Transverse colon (tissue), 4 donors: ENCODE measurements at places on chromosomes 12 and 14. TPM values are rescaled to one million over a fixed set of nuclear protein-coding genes. Genes with fewer than 3 reads are reported as not detected.

DNA sequence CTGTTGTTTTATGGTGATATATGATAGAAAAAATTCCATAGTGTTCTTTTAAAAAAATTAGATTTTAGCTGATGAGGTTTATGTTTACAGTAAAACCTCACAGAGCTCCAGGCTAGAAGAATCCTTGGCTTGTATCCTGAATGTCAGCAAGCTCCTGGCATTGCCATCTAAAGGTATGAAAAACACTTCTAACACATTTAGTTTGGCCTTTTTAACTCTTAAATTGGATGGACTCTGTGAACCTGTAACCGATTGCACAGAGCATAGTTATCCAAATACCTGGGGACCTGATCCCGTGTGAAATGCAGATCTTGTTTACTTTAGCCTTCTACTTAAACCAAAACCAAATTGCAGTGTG is 241.1 kb upstream of the DCN start:
- H3K4me1 ChIP-seq, result peaks cover 16% of the 10 kb centered on the region
- no peak overlapping the region for H3K27ac ChIP-seq
- no peak for DNase-seq
- no peak overlapping the region for H3K4me3 ChIP-seq
- H3K27me3 ChIP-seq, result no peaks in the 10 kb centered on the region
- H3K36me3 ChIP-seq, result no peaks in the 10 kb centered on the region

GRCh38 chr12:49552014-49552413 is 13.2 kb downstream of the KCNH3 start:
- no peak overlapping the region for H3K4me3 ChIP-seq
- H3K27ac ChIP-seq, result no peak overlapping the region
- peaks cover 29% of the 10 kb centered on the region for H3K27me3 ChIP-seq
- H3K4me1 ChIP-seq, result peaks cover 11% of the 10 kb centered on the region
- DNase-seq, result no peak

DNA sequence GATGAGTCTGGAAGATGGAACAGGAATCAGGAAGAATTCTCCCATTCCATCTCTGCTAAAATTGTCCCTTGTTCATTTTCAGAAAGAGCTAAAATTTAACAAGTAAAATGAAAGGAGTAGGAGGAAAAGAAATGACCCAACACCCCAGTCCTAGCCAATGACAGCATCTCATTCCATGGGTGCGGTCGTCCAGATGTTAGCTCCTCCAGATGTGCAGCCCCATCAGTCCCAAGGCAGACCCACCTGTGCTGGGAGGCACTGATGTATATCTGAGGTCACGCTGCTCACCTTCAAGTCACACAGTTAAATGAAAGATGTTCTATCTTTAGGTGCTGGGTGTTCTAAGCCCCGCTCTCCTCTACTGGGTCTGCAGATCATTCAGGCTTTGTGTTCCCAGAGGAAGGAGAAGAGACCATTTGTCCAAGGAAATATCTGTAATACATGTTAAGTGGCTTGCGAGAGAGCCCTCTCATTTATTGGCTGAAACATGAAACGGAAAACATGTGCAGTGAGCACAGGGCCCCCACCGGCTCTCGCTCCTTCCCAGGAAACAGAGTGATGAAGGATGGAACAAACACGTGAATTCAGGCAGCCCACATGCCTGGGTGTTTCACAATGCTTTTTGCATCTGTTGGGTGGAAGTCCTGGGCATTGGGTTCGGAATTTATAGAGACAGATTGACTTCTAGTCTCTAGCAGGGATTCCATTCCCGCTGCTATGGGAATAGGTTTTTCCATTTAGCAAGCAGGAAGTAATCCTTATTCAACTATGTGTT is 294.6 kb downstream of the NUAK1 start:
- no peaks in the 10 kb centered on the region for H3K27me3 ChIP-seq
- no peaks in the 10 kb centered on the region for H3K36me3 ChIP-seq
- no peak overlapping the region for H3K27ac ChIP-seq
- H3K4me3 ChIP-seq, result no peak overlapping the region
- DNase-seq, result no peak
- no peaks in the 10 kb centered on the region for H3K4me1 ChIP-seq

GRCh38 chr14:76644855-76645518 is 116.3 kb upstream of the VASH1 start:
- no peak for DNase-seq
- H3K4me1 ChIP-seq, result no peaks in the 10 kb centered on the region
- H3K27ac ChIP-seq, result no peak overlapping the region
- H3K36me3 ChIP-seq, result no peaks in the 10 kb centered on the region

Gene EML5
- 4.9 TPM for total RNA-seq

DNA sequence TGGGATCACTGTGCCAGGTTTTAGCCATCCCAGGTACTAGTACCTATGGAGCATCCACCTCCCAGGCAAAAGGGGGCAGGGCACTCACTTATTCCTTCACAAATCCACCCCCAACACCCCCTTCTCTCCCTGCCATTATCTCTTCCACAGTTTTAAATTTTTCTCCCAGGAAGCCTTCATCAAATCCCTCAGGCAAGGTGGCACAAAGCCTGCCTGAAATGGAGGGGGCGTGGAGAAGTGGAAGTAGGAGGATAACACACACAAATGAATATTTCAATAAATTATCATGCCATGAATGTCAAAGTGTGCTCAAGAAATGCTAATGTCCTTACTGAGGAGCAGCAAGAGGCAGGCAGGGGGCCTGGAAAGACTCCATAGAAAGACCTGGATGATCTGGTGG is 4.7 kb upstream of the CHST11 start:
- H3K27ac ChIP-seq, result no peak overlapping the region
- H3K4me1 ChIP-seq, result peaks cover 8% of the 10 kb centered on the region
- DNase-seq, result no peak
- H3K4me3 ChIP-seq, result no peak overlapping the region

Gene SERPINA5
- 1.5 TPM for total RNA-seq

DNA sequence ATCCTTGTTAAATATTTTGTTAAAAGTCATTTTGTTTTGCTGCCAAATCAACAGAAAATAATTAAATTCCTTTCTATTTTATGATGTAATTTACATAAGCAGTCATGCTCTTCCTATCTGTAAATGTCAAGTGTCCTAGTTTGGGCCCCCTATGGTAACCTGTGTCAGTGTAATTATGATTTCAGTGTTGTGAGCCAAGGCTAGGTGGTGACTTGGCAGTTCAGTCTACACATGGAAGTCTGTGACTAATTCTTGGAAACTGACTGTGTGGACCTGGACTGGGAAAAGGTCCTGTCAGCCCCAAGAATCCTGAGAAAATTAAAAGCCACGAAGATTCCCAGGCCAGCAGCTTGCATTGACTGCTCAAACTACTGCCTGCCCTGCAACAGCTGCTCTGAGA is 371.0 kb downstream of the FUT8 start:
- no peaks in the 10 kb centered on the region for H3K27me3 ChIP-seq
- H3K36me3 ChIP-seq, result no peaks in the 10 kb centered on the region
- no peak for DNase-seq
- H3K4me1 ChIP-seq, result no peaks in the 10 kb centered on the region

Gene AQP2
- total RNA-seq, result not detected

DNA sequence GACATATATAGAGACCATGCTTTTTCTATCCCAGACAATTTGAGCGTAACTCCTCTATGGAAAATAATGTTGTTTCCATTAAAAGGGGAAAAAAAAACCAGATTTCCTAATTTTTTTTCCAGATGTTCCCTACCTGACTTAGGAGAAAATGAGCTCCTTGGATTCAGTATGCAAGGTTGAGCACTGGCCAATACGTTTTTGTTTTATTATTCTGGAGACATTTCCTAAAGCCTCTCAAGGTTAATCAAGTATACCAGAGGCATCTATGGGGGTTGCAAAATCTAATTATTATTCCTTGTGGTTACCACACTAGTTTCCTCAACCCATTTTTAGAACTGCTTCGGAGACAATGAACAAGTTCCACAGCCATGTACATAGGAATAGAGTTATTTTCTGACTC is 291.3 kb downstream of the SLC16A7 start:
- H3K27me3 ChIP-seq, result no peaks in the 10 kb centered on the region
- H3K36me3 ChIP-seq, result no peaks in the 10 kb centered on the region

GRCh38 chr12:57521525-57522010 is 1.1 kb upstream of the MBD6 start:
- H3K4me3 ChIP-seq, result peak overlapping the region; percentile 76
- no peaks in the 10 kb centered on the region for H3K27me3 ChIP-seq
- peak; percentile 58 for DNase-seq

DNA sequence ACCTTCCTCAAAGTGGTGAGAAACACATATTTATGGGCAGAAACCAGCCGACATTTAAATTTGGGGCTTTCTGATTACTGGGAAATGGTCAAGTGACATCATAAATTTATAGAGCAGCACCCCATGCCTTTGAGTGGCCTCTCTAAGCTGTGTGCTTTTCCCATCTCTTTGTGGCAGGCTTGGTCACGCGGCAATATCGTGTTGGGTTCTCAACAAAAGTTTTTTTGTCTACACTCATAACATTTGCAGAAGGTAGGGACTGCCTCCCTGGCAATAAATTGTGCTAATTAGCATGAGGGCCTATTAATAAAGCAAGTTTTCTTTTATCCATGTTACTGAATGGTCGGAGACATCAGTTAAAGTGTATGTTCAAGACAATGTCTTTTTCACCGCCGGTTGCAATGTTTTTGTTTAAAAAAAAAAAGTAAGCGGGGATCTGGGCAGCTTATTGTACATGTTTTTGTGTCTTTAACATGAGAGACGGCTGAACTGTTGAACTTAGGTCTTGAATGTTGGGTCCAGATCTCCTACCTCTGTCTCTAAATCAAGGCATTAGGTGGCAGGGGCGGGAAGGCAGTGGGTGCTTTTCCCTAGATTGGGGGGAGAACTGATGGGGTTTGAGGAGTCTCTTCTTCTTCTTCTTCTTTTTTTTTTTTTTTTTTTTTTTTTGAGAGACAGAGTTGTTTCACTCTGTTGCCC is 193.3 kb downstream of the PHETA1 start:
- H3K27me3 ChIP-seq, result peaks cover 20% of the 10 kb centered on the region
- H3K4me3 ChIP-seq, result no peak overlapping the region
- no peaks in the 10 kb centered on the region for H3K36me3 ChIP-seq

Gene MMAB
- total RNA-seq, result 4.4 TPM

- no peak for DNase-seq
- H3K4me3 ChIP-seq, result no peak overlapping the region
- no peaks in the 10 kb centered on the region for H3K36me3 ChIP-seq
- H3K4me1 ChIP-seq, result peaks cover 1% of the 10 kb centered on the region
Observed at GRCh38 chr12:56337753-56338251, 882 bp upstream of the IL23A start.

Gene A2M
- 66.2 TPM for total RNA-seq

Gene PTCSC3
- total RNA-seq, result not detected

- no peaks in the 10 kb centered on the region for H3K36me3 ChIP-seq
- peaks cover 26% of the 10 kb centered on the region for H3K4me1 ChIP-seq
- no peak overlapping the region for H3K4me3 ChIP-seq
- no peak for DNase-seq
Observed at GRCh38 chr12:50508970-50509663, 4.3 kb downstream of the DIP2B start.

DNA sequence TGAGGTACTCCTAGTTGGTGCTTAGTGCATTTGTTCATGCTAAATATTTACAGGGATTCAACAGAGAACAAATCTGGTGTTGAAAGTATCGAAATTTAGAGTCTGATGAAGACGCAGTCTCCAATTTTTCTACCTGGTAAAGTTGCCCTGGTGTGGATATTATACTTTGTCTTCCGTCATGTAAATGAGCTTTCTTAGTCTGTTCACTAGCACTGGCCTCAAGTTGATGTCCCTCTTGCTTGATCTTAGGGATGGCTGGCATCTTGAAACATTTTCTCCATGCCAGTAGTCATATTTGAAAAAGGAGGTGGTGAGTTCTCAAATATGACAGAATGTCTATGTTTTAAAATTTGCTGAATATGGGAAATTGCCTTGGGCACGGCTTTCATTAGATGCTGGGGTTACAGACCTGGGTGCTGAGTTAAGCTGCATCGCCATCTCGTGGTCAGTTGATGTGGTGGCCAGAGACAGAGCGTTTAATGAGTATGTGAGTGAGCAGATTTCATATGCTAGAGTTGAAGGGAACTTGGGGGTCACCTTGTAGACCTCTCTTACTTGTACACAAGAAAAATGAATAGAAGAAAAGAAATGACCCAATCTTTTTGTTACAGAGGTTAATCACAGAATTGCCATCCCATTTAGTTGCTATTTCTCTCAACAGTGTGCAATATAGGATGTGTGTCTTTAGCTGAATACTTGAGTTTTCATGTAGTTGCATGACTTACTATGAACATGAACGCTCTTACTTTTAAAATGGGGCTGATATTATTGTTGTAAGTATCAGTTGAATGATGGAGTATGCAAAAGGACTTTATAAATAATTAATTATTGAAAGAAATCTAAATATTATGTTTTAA is 172.8 kb upstream of the DCN start:
- no peaks in the 10 kb centered on the region for H3K36me3 ChIP-seq
- no peak overlapping the region for H3K27ac ChIP-seq
- H3K4me1 ChIP-seq, result peaks cover 7% of the 10 kb centered on the region
- no peak overlapping the region for H3K4me3 ChIP-seq
- peak; percentile 73 for DNase-seq
